ENCODE measurements at places on chromosomes 6 and 20.
A peak's percentile ranks its signal among the peaks of the same experiment; 100 is the strongest.

DNA sequence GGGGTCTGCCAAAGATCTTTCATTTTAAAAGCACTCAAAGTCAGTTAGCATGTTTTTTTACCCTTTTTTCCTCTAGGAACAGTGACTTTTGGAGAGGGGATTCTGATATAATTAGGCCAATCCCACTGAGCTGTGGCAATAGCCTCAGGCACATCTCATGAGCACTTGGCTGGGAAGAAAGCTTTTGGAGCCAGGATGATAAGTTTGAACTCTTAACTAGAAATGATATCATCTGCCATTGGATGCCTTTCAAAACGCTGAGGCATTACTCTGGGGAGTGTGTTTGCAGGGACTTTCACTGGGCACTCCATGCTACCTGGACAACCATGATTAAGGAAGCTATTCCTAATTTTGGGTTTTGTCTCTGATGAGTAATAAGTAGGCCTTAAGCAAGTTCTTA, 3.7 kb downstream of the SCGN start:
- DNase-seq: no peak

DNA sequence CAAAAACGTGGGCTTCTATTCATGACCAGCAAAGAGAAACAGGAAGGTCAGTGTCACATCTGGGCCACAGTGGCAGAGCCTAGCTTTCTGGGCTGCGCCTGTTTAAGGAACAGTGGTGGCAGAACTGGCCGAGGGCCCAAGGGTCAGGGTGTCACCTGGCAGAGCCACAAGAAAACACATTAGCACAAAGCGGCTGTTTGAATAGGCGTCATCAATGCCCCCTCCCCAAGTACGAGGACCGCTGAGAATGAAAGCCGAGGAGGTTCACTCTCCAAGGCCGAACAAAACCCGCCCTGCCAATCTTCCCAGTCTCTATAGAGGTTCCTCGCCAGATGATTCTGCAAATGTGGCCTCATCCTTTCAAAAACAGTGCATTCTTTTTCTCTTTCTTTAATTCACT, 125.2 kb upstream of the TRAF3IP2 start:
- DNase-seq: no peak

DNA sequence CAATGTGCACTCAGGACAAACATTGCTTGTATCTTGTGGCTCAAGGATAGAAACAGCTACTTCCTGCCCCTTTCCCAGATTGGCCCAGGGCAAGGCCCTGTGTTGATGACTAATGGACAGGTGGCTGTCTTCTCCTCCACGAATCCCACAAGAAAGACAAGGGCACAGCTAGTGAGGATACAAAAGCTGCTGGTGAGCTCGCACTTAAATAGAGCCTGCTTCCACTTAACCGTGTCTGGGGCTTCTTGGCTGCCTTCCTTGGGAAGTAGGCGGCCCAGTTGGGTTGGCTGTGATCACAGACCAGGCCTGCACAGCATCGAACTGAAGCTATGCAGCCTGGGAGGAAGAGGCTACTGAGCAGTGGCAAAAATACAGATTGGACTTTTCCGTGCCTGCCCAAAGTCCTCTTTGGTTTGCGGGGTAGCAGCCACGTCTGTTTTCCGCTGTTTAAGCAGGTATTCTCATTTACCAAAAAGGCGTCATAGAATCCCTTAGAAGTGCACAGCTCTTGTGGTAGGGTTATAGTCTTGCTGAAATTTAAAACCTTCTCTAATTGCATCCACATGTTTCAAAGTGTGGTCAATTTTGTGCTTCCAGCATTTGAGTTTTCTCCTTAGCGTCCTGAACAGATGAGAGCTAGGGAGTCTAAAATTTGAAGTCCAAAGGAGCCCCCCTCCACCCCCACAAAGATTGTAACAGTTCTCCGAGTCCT, 23.0 kb upstream of the NAA20 start:
- DNase-seq: no peak

GRCh38 chr6:142728910-142729481, 216.0 kb downstream of the HIVEP2 start:
- DNase-seq: no peak

- no peak for DNase-seq
These were observed 16.9 kb upstream of the PBOV1 start for GRCh38 chr6:138235205-138235604.

GRCh38 chr6:152068622-152069261, 261.3 kb downstream of the ESR1 start:
- no peak for DNase-seq

GRCh38 chr6:118876814-118877213, 17.1 kb upstream of the ASF1A start:
- no peak for DNase-seq

DNA sequence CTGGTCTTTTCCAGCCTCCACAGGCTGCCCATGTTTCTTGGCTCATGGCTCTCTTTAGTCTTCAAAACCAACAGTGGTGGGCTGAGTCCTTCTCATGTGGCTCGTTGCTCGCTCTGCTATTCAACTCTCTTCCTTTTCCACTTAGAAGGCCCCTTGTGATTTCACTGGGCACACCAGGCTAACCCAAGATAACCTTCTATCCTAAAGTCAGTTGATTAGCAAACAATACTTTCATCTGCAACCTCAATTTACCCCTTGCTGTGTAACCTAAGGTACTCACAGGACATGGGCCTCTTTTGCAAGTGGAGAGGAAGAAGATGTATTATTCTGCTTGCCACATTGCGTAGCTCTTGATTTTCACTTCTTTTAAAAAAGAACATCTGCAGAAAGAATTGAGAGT, 79.6 kb downstream of the UTRN start:
- DNase-seq: no peak

DNA sequence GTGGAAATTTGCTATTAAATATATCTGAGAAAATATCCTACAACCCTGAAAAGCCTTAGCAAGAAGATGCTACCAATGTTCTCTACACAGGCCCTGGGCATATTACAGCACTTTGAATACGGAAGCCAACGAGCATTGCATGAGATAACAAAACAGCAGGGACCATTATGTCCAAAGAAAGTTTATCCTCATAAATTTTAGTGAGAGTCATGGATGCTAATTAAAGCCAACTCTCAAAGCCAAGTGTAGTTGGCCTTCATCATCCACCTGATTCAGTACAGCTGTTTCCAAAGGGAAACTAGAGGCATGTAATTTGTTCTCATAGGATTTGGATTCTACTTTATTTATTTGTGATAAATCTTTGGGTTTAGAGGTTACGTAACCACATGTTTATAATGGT, 564.8 kb downstream of the RFPL4B start:
- no peak for DNase-seq

- DNase-seq: no peak
These were observed 21.3 kb downstream of the PRR18 start for GRCh38 chr6:166286839-166287271.

DNA sequence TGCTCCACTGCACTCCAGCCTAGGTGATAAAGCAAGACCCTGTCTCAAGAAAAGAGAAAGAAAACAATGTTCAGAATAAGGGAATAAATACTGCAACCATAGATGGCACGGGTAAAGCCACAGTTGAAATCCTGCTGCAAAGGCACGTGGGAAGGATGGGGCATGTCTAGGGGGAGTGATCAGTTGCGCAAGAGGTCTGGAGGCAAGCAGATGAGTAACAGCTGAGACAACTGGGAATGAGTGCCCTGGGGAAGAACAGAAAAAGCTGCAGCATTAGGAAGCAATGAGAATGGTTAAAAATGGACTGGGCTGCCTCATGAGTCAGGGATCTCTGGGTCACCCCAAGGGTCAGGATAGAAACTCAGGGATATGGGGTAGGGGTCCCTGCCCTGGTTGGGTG, 96.3 kb downstream of the GMPR start:
- no peak for DNase-seq

DNA sequence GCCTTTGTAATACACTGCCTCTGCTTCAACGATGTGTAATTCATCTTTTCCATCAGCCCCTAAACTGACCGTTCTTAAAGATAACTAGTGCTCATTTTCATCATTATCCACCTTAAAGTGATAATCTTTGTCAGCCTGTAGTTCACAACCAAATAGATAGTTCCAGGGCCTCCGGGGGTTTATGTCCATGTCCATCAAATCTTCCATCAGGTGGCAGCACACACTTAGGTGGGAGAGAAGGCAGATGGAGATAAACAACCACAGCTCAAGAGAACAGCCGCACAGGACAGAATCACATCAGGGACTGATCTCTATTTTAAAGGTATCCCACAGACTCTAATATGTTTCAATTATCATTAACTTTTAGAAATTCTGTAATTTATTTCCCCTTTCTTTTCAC, 90.9 kb downstream of the LMBRD1 start:
- no peak for DNase-seq

DNA sequence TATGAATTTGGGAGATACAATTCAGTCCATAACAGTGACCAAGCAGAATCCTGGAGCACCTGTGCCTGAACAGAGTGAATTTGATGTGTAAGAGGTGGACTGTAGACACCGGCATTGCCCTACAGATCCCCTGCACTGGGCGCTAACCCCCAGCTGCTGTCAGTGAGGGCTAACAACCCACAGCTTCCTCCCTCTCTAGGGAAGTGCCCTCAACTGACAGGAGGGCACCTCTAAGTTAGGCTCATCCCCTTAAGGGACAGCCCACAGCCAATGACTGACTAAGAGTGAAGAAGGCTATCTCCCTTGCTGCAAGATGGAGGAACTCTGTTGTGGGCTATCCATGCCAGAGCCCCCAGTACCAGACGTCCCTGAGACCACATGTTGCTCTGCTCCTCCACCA, 15.3 kb upstream of the BPIFB1 start:
- DNase-seq: no peak

DNA sequence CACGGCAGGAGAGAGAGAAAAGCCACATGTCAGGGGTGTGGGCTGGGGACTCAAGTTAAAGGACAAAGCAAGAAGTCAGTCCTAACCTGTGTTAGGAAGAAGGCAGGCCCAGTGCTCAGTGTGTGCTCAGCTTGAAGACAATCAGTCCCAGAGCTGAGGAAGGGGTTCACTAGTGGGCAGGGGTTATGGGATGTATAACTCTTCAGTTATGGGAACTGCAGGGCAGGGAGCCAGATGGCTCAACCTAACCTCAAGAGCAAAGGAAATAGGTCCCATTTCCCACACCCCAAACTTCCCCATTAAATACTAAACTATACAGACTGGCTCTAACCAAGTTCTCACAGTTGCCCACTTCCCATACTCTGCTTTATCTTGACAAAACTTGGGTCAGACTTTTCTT, 7.4 kb upstream of the SSTR4 start:
- no peak for DNase-seq

DNA sequence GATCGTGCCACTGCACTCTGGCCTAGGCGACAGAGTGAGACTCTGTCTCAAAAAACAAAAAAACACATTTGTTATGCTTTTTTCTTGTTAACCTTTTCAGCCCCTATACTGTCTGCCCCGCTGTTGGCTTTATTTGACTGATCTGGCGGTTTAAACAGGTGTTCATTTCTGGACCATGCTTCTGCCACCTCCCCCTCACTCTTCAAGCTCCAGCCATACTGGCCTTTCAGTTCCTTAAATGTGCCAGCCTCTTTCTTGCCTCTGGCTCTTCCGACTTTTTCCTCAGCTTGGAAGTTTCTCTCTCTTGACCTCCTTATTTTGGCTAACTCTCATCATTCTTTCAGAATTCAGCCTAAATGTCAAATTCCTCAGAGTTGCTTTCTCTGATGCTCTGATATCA, 35.2 kb upstream of the TXLNB start:
- DNase-seq: no peak

- no peak for DNase-seq
These were observed 29.9 kb downstream of the LRRC1 start for GRCh38 chr6:53824714-53825113.

DNA sequence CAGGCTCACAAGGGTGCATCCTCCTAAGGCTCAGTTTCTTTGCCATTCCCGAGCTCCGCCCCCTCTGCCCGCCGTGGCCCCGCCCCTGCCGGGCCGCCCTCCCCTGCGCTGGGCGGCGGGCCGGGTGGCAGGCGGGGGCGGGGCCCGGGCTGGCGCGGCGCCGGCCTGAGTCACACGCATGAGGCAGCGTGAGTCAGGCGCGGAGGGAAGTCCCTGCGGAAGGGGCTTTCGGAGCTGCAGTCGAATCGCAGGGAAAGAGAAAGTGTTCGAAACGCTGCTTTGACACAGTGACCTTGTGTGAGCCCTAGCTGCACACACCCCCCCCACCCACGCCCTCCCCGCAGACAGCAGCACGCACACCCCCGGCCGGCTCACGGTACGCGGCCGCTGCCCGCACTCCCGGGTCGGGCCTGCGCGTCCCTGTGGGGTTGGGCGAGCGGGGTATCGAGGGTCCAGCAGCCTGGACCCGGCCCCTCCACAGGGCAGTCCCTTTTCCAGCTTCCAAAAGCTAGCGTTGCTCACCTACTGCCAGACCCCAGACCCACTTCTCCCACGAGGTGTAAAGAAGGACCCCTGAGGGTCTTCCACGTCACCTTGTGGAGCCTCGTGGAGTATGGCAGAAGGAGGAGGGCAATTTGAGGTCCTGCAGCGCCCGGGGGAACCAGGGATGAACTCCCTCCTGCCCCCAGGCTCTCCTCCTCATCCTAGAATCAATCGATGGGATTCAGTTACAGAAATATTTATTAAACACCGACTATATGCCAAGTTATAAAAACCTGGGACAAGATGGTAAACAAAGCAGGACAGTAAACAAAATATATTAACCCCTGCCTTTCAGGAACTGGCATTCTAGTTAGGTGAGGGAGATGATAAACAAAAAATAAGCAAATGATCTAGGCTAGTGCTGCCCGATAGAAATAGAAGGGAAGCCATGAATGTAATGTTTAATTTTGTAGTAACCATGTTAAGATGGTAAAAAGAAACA, 12.4 kb upstream of the HMGA1 start:
- DNase-seq: peak; percentile 95

DNA sequence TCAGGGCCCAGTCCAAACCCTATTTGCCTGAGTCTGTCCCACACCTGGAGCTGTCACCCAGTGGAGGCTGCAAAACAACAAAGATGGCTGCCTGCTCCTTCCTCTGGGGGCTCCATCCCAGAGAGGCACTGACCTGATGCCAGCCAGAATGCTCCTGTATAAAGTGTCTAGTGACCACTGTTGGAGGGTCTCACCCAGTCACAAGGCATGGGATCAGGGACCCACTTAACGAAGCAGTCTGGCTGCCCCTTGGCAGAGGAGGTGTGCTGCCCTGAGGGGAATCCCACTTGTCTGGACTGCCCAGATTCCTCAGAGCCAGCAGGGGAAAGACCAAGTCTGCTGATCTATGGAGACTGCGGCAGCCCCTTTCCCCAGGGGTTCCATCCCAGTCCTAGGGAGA, 241.6 kb downstream of the CDH26 start:
- DNase-seq: no peak

- DNase-seq: no peak
These were observed 292.6 kb upstream of the PREP start for GRCh38 chr6:105695461-105695860.

DNA sequence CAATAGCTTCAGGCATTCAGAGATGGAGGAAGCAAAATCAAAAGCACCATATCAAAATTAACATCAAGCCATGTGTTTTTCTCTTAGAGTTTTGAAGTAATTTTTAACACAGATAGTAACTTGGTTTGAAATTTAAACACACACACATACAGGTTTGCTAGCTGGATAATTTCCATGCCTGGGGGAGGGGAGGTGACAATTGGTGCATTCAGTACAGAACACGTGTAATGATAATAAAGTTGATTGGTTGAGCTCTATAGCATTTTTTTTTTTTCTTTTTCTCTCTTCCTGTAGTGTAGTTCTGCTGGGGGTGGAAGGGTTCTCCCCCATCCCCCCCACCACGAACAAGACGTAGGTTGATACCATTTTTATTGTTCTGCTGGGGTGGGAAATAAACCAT, 564.8 kb downstream of the LMBRD1 start:
- no peak for DNase-seq

All from activated naive CD8-positive, alpha-beta T cell treated with anti-CD3 and anti-CD28 coated beads, Interleukin-2, amount 10 ng/mL, durations not matched to agents 7 days and 5 days (primary cell).